SIG-M5 (cell line): ENCODE measurements at places on chromosomes 1 and 21.

- no peak for DNase-seq
These were observed 6.7 kb downstream of the GRHL3 start for GRCh38 chr1:24325587-24326449.

DNA sequence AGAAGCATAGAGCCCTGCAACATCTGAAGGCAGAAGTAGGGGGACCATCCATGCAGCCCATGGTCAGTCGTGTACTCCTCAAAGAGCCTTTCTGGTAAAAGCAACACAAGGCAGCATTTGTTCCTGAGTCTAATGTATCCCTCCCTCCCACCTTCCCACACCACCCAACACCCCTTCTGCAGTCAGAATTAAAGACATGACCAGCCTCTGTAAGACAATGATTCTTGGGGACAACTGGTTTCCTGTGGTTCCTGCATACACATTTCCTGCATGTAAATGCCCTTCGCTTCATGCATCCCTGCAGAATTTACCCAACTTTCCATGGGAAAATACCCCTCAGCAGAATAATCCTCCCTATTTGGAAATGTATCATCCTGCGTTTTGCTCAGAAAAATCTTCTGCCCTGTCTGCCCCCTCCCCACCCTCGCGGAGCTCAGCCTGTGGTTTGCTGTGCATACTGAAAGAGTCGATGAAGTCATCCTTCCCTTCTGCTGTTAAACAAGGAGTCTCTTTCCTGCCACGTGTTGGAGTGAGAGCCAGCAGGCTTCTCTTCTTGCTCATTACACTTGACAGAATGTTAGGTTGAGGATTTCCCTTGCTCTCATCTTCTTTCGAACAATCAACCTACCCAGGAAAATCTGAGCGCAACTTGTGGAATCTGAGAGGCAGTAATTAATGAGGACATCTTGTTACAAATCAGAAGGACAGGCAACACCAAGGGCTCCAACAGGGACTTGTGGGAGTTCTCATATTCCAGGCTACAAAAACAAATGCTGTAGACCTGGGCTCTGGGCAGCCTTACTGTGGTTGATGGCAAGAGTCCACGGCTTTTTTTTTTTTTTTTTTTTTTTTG lies 4.7 kb downstream of the TNN start:
- DNase-seq: peak; percentile 84

DNA sequence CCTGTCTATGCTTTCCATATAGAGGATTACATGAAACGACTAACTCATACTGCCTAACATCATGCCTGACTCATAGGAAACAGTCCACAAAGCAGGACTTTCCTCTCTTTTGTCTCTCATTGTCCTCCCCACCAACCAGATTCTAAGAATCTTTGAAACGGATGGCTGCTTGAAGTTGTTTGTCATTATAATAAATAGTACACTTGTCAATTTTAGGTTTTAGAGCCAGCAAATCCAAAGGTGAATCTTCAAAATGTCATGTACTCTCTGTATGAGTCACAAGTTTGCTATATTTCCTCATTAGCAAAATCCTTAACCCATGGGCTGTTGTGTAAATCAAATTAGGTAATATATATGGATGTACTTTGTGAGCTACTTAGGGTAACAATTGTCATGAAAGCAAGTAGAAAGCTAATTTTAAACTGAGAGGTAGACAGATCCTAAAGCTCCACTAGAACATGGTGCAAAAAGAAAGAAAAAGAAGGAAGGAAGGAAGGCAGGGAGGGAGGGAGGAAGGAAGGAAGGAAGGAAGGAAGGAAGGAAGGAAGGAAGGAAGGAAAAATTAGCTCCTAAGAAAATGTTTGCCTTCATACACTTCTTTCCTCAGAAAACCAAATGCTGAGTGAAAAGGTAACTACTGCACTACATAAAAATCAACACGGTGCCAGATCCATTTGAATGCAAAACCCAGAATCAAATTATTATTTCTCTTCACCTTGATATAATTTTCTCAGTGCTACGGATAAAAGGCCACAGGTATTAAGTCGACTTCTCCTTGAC lies 129.5 kb upstream of the PRMT6 start:
- no peak for DNase-seq

- DNase-seq: no peak
These were observed 48.1 kb upstream of the KCNA3 start for GRCh38 chr1:110722807-110723206.

DNA sequence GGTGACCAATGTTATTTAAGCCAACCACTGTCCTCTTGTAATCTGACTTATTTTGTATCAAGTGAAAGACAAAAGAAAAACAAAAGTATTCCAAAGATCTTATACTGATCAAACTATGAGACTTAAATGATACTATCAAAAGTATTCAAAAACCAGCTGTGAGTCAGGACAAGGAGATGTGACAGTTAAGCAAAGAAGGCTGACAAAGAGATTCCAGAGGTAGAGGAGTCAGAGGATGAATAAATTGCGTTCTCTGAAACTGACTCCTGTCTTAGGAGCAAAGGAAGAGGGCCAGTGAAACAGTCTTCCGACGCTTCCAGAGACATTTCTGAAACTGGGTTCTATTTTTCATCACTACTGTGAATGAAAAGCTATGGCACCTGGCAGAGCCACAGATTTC lies 20.9 kb downstream of the TMEM50B start:
- DNase-seq: no peak

DNA sequence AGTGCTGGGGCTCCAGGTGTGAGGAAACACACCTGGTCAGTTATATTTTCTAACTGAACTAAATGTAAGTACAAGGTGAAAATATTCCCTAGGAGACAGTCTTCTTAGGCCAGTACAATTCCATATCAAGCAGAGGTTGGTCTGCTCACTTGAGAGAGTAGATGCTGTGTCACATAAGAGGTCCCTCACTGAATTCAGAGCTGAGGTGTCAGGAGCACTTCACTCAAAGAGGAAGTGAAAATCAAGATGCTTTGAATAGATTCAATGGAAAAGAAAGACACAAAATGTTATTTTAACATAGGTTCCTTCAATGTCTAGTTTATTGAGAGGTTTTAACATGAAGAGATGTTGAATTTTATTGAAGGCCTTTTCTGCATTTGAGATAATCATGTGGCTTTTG lies 4.3 kb upstream of the FCRL3 start:
- no peak for DNase-seq
